ENCODE measurements at places on chromosomes 5 and 9.

- DNase-seq, result no peak
Observed at GRCh38 chr5:128254789-128255188, 171.2 kb downstream of the SLC12A2 start.

GRCh38 chr5:89308606-89309040 lies 425.6 kb upstream of the MEF2C start:
- no peak for DNase-seq

DNA sequence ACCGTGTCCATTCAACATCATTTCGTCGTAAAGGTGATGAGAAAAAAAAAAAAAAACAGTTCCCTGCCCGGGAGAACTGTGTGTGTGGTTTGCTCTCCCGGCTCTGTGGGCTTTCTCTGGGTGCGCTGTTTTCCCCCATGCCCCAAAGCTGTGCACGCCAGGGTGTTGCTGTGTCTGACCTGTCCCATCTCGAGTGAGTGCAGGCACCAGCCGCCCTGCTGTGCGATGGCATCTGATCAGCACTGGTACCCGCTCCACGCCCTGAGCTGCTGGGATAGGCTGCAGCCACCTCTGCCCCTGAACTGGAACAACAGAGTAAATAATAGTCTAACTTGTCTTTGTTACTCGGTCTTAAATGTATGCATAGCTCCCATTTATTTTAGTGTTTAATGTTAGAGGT lies 33.3 kb downstream of the CEP72 start:
- DNase-seq, result no peak

DNA sequence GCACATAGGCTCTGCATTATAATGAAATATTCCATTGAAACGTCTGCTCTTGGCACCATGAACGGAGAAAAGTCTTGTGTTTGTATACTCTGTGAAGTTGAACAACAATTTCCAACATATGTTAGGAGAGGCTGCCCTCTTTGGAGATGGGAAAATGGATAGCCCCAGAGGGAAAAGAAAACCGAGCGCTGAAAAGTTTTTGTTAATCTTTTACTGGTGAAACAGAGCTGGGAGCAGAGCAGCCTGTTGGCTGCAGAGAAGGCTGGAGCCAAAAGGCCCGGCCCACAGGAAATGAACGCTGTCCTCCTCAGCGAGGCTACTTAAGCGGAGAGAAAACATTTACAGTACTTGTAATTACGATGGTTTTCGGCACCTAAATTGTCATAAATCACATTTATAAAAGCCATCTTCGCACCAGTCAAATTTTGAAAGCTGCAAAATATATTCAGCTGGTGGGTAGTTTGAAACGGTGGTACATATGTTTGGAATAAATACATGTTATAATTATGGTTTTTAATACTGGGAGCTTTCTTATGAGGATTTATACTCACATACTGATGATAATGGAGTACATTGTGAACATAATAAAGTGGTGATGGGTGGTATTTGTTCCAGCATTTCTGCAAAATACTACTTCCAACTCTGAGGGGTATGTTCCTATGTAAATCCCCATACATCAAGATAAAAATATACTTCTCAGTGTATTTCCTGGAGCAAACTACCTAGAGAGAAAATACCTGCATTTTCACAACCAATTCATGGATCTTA lies 129.6 kb upstream of the CNTLN start:
- no peak for DNase-seq

DNA sequence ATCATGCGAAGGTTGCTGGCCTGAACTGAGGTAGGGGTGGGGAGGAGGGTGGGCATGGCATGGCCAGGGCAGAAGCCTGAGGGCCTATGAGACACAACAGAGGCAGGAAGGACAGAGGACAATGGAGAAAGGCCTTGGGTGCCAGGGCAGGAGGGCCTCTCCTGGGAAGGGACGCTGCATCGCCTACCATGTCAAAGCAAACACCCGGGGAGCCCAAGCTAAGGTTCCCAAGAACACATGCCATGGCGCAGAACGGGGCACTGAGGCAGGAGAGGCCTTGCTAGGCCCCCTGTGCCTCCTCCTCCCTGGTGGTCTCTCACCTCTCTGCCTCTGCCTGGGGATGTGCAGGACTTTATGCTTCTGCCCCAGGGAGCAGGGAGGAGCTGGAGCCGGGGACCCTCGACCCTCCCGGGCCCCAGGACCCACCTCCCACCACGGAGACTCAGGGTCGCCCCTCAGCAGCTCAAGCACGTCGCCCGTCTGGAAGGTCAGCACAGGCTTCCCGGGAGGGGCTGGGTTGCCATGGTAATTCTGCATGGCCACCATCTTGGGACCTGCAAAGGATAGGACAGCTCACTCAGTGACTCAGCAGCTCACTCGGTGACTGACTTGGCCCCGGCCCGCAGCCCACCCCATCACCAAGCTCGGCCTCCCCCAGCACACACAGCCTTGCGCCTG lies 40.3 kb upstream of the SARDH start:
- no peak for DNase-seq

DNA sequence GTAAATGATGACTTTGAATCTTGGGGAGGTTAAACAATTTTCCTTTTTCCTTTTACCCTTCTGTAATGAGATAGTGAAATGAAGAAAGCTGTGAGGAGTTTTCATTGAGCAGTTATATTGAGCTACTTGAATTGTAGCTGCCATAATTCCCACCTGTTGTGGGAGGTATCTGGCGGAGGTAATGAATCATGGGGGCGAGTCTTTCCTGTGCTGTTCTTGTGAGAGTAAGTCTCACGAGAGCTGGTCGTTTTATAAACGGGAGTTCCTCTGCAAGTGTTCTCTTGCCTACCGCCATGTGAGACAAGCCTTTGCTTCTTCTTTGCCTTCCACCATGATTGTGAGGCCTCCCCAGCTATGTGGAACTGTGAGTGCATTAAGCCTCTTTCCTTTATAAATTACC lies 258.4 kb downstream of the FER start:
- DNase-seq, result no peak

DNA sequence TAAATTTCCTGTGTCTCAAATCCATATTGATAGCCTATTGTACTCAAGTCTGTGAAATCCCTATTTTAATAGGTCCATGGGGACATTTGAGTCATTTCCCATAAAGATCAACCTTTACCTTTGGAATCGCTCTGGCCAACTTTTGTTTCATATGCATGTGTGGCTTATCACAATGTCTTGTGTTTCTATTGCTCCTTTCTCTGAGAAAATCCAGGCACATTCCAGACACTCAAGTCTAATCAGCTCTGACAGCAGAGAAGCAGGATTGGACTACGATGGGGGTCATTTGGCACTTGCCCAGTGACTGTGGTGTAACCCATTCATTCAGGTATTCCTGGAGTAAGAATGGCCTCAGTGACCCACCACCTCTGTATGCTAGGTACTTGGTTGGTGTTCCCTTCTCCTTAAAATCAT lies 48.4 kb downstream of the ACTBL2 start:
- no peak for DNase-seq

- DNase-seq, result no peak
Observed at GRCh38 chr5:93150311-93151012, 430.6 kb downstream of the NR2F1-AS1 start.

- DNase-seq, result no peak
Observed at GRCh38 chr9:130857864-130858738, 23.0 kb downstream of the ABL1 start.

- no peak for DNase-seq
Observed at GRCh38 chr9:113673726-113674125, 202.4 kb upstream of the ZNF618 start.

- DNase-seq, result no peak
Observed at GRCh38 chr9:17750269-17750668, 171.4 kb downstream of the SH3GL2 start.

- no peak for DNase-seq
Observed at GRCh38 chr9:104795082-104795481, 31.2 kb downstream of the NIPSNAP3B start.

- DNase-seq, result no peak
Observed at GRCh38 chr9:38059233-38059936, 9.6 kb downstream of the SHB start.

DNA sequence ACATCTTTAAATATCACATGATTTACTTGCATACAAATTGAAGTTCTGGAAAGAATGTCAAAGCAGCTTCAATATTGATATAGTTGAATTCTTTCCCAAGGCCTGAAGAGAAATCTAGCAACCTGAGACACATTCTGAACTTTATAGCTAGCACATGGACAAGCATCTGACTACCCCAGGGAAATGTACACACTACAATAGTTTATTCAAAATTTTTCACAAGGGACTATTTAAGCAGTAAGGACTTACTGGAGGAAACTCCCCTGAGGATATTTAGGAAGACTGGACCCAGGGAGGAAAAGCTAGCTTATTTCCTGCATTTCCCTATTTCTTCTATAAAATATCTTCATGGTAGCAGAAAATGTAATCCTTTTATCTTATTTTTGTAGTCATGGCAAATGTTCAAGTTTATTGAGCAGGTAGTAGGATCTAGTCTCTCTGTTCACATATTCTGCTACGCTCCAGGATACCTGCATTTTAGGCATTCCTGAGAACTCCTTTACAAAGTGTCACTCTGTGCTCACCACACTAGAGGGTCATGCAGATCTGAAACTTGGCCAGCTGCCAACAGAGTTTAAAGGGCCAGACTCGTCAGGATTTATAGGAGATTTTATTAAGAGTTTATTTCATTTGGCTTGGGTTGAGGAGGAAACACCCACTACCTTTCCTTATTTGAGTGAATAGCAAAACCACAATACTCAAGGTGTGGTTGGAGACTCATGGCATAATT lies 348.4 kb upstream of the FTMT start:
- no peak for DNase-seq

DNA sequence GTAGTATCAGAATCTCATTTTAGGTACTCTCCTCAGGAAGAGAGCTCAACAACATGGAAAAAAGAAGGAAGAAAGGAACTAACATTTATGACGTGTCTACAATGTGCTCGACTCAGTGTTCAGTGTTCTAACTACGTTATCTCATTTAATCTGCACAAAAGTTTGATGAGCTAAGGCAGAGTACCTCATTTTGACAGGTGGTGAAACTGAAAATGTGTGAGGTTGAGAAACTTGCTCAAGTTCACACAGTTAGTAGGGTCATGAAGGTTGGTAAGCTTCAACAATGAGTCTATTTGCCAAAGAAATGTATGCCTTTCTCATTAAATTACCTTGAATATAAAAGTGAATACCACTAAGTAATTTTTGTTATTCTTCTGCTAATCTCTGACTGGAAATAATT lies 165.1 kb downstream of the CAAP1 start:
- no peak for DNase-seq

- DNase-seq, result no peak
Observed at GRCh38 chr5:180098991-180099732, 27.6 kb upstream of the RNF130 start.

DNA sequence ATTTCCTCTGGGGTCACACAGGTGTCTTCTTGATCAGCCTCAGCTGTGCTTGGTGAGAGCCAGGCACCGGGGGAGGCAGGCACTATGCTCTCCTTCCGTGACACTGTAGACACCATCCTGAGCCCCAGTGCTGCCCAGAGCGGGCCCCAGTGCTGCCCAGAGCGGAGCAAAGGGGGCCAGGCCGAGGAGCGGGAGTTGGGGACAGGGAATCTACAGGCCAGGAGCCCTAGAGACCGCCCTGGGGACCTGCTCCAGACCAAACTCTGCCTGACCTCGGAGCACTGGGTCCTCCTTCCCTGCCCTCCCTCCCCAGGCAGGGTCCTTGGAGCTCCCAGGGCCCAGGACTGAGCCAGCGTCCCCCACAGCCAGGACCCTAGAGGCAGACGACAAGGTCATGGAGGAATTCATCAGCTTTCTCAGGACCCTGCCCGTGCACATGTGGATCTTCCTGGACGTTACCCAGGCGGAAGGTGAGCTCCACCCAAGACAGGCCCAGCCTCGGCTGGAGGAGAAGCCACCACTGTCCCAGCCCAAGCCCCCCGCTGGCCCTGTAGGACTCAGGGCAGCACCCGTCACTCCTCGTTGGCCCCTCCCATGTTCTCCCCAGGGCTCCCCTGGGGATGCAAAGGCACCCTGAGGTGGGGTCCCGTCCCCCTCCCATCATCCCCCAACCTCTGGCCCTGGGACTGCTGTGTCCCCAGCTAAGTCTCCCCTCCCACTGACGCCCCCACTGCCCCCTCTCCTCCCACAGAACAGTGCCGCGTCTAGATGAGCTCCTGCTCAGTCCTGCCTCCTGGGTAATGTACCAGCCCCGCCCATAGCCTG lies 30.2 kb downstream of the PAEP start:
- DNase-seq, result no peak

- no peak for DNase-seq
Observed at GRCh38 chr5:76606701-76607100, 16.5 kb downstream of the F2RL2 start.

DNA sequence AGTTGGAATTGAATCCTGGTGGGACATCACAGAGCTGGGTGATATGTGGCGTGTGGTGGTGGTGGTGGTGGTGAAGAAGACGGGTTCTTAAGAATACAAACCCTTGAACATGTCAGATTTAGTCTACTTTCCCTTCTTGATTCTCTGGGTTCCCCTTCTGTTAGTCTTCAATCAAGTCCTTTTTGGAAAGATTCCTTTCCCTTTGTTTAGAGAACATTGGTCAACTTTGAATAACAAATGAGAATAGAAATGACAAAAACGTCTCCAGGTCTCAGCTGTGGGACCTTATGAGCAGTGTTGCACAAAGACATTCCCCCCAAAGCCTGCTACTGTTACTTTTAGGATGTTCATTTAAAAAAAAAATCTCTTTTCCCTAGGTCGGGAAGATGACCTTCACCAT lies 46.3 kb downstream of the MAP1B start:
- DNase-seq, result no peak

DNA sequence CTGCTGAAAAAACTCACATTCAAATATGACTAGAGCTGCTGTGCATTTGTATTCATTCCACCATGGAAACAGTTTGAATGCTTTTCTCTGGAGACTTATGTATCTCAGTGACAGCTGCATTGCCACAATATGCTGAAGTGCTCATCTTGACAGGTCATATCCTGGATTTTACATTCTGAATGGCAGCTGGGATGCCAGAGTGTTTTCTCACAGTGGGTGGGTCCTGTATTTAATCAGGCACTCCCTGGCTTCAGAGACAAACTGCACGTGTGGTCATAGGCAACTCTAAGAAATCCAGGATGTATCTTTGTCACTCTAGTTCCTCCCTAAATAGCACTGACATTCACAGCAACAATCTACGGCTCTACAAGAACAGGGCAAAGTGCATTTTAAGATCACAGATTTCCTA lies 75.6 kb downstream of the ST8SIA4 start:
- DNase-seq, result no peak

DNA sequence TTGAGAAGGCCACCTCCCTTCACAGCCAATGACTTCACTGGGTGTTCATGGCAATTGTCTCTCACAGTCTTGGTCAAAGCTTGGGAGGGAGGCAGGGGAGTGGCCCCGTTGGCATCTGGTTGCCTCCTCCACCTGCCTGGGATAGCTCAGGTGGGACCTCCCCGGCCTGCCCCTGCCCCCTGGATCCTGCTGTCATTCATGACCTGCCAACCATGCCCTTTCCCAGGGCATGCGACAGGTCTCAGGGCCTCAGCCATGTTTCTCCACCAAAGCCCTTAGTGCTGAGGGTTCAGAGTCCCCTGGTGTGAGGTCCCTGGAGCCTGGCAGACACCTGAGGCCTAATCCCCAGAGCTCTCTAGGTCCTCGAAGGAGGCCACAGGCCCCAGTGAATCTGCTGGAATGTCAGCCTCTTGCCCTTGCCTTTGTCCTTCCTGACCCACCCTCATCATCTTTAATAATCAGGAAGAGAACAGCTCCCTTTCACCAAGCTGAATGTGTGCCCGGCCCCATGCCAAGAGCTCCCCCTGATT lies 5.6 kb downstream of the DAB2IP start:
- DNase-seq, result no peak
